ENCODE measurements at places on chromosomes 1 and 21.
A peak's percentile ranks its signal among the peaks of the same experiment; 100 is the strongest.

DNA sequence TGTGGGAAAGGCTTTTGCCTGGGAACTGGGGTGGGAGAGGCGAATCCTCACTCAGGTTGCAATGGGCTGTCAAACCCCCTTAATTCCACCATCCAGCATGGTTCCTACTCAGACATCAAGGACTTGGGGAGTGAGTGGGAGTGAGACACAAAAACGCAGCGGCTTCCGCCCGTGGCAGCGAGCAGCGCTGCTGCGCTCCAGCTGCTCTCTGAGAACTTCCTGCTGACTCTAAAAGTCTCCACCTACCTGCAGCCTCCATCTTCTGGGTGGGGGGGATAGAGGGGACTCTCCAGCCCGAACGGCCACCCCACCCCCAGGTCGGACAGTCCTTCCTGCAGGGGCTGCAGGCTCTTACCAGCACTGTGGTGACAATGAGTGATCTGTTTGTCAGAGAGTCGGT is 184.4 kb downstream of the GRIK3 start:
- DNase-seq, result no peak

GRCh38 chr1:100325415-100326324 is 26.6 kb upstream of the CDC14A start:
- no peak for DNase-seq

- peak; percentile 19 for DNase-seq
Observed at GRCh38 chr1:28886731-28887418, 27.5 kb upstream of the EPB41 start.

GRCh38 chr1:106254748-106255147 is 801.7 kb upstream of the PRMT6 start:
- no peak for DNase-seq

DNA sequence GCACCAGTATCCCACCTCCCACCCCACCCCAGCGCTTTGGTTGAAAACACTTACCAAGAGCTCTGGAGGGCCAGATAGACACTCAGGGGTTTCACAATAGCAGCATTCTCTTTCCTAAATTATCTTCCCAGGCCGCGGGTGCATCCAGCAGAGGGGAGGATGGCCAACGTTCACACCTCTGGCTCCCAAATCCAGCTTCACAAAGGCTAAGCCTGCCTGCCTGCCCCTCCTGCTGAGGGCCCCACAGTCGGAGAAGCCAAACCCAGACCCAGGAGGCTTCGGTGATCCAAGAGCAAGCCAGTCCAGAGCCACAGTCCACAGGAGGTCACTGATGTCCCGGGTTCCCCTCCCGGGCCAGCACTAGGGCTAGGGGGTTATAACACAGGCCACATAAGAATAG is 231.9 kb downstream of the TRABD2B start:
- DNase-seq, result no peak

DNA sequence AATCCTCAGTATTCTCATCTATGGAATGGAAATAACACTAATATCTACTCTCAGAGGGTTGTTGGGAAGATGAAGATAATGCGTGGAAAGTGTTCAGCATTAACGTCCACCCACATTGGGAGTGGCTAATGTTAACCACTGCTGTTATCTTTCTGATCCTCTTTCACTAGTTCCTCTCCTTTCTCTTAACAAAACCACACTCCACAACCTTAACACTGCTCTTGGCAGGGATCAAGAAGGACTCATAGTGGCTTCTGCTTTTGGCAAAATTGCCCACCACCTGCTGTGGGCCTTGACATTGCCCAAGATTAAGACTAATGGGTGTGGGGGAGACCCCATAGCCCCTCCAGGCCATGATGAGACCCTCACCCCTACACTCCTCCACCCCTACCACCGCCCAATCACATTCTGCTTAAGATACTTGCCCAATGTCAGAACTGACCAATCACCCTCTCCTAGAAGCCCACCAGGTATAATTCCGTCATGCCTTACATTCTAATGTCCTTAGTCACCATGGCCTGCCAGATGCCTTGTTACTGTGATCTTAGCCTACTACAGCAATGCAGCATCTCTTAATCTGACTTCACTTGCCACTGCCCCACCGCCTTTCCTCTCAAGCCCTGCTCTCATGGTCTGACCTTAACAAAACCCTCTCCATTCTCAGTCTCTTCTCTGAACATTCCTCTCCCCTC is 27.1 kb downstream of the DHCR24 start:
- no peak for DNase-seq

- DNase-seq, result no peak
Observed at GRCh38 chr1:243335292-243335691, 79.5 kb downstream of the SDCCAG8 start.

DNA sequence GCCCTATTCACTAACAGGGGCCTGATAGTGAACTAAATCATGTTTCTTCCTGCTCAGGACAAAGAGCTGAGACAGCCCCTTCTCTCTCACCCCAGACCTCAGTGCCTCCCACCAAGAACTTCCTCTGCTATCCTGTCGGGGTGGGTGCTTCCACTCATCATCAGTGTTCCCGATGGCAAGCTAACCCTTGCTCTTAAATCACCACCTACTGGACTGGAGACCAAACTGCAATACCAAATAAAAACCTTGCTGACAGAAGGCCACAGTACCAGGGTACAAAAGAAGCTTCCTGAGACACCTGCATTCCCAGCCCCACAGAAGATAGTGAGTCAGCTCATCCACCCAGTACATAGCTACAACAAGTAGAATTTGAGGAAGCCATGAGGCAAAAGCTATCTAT is 799.5 kb downstream of the LTN1 start:
- no peak for DNase-seq

GRCh38 chr1:167455786-167456446 is 62.4 kb downstream of the CD247 start:
- no peak for DNase-seq

DNA sequence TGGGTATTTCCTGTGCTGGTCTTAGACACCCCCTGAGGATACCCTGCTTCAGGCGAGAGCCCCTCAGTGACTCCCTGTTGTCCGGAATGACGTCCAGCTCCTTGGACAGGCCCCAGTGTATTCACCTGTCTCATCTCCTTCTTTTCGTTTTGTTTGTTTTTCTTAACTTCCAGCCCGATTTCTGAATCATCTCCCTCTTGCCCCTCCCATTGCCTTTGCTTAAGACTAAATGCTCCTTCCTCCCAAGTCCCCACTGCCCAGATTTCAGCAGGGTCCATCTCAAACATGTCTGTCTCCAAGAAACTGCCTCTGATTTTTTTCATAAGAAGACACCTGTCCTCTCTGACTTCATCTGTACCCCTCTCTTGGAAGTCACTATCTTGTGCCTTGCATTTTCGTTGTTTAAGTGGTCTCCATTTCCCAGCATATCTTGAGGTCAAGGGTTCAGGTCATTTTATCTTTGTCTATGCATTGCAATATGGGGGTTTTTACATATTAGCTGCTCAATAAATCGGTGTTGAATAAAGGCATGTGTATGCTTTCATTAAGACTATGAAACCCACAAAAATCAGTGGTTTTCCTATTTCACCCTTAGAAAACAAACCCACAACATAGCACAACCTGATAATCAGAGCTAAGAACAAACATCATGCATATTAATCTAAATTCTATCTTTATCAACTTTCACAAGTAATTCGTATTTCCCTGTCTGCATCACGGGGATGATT is 58.4 kb upstream of the LGALS8 start:
- no peak for DNase-seq

- DNase-seq, result no peak
Observed at GRCh38 chr1:9119745-9120144, 9.2 kb downstream of the GPR157 start.

GRCh38 chr1:203778146-203778545 is 13.2 kb downstream of the LAX1 start:
- no peak for DNase-seq

DNA sequence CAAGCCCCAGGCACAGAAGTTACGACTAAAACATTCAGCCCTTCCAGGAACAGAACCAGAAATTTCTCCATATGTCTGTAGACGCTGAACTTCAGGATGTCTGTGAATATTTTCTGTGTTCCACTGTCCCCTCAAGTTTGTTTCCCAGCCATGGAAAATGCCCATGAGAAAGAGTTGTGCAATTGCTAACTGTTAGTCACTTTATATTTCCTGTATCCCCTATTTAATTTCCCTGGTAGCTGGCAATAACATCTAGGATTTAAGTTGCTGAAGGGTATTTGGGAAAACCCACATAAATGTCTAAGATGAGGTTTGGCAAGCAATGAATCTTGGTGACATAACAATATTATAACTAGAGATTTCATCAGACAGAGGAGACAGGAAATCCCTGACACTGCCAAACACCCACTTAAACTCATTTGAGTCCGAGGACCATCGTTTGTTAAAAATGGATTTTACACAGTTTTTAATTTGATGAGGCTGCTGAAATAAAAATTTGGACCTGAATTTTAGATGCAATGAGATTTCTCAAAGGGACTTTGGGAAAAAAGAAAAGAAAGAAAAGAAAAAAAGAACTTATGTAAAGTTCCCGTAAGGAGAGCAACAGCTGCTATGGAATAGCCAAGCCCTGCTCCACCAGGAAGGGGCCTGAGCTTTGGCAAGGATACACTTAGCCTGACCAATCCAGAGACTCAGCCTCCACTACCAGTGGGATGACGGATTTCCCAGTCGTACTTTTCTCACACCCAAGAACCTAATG is 21.8 kb upstream of the ERRFI1 start:
- DNase-seq, result peak; percentile 10

DNA sequence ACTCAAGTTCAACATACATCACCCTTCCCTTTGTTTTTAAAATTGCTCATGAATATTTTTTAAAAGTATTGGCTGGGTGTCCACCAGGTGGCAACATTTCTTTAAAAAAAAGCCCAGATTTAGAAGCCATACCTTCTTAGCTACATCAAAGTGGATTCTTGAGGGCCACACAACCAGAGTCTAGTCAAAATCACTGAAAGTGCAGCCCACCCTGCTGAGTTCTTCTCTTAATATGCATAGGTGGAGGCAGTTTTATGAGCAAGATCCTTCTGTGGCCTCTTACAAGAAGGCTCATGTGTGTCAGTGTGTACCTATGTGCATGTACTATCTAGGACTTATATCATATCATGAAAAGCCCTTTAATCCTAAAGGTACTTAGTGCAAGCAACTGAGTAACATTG is 16.9 kb upstream of the GNG12 start:
- no peak for DNase-seq

GRCh38 chr1:201386208-201386607 is 8.7 kb upstream of the TNNT2 start:
- no peak for DNase-seq

GRCh38 chr1:32818804-32819541 is 1.5 kb downstream of the S100PBP start:
- no peak for DNase-seq

GRCh38 chr1:23423415-23424292 is 894 bp downstream of the TCEA3 start:
- peak; percentile 34 for DNase-seq

DNA sequence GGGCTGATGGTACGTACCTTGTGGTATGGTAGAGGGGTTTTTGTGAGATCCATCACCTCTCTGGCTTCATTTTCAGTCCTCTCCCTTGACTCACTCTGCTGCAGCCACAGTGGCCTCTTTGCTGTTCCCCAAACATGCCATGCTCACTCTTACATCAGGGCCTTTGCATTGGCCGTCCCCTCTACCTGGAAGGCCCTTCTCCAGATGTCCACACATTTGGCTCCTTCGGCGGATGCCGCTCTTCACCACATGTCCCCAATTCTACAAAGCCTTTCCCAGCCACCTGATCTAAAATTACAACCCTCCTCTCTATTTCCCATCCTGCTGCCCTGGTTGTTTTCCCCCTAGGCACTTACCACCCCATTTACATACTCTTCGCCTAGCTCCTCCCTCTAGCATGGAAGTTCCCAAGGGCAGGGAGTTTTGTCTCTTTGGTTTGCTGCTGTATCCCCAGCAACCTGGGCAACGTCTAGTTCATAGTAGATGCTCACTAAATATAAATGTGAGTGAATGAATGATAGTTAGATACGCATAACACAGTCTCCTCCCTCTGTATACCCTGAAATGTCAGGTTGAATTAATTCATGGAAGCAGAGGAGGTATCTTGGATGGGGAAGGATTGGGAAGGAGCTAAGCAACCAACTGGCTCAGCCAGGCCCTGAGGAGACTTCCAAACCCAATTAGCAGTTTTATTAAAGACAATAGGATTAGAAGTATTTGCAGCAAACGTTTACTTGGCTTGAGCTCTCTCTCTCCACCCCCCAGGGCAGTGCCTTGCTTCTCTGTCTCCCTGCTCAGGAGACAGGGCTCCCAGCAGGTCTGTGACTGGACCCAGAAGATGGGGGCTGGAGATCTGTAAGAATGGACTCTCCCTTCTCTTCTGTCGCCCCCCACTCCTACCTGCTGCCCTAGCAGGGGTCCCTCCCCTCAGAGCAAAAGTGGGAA is 264.2 kb downstream of the GRIK3 start:
- no peak for DNase-seq

- DNase-seq, result no peak
Observed at GRCh38 chr1:156860113-156860627, 495 bp upstream of the NTRK1 start.

DNA sequence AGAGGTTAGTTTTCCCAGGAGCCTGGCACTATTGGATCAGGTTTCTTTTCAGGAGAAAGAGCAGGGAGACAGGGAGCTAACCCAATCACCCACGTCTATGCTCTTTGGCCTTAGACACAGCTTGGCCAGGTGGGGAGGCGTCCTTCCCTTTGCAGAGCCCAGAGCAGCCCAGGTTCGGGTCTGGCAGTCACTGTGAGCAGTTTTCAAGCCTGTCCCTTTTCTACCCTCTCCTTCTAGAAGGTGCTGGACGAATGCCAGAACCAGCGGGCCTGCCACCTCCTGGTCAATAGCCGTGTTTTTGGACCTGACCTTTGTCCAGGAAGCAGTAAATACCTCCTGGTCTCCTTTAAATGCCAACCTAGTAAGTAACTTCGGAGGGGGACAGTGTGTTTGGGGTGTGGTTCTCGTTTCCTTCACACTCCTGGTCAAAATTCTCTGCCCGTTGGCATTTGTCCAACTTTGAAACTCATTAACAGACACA is 44.9 kb downstream of the EVA1C start:
- DNase-seq, result no peak

Data from spinal cord (tissue), 10 donors.